RWPE2 (cell line): ENCODE measurements at places on chromosomes 13 and 19.

DNA sequence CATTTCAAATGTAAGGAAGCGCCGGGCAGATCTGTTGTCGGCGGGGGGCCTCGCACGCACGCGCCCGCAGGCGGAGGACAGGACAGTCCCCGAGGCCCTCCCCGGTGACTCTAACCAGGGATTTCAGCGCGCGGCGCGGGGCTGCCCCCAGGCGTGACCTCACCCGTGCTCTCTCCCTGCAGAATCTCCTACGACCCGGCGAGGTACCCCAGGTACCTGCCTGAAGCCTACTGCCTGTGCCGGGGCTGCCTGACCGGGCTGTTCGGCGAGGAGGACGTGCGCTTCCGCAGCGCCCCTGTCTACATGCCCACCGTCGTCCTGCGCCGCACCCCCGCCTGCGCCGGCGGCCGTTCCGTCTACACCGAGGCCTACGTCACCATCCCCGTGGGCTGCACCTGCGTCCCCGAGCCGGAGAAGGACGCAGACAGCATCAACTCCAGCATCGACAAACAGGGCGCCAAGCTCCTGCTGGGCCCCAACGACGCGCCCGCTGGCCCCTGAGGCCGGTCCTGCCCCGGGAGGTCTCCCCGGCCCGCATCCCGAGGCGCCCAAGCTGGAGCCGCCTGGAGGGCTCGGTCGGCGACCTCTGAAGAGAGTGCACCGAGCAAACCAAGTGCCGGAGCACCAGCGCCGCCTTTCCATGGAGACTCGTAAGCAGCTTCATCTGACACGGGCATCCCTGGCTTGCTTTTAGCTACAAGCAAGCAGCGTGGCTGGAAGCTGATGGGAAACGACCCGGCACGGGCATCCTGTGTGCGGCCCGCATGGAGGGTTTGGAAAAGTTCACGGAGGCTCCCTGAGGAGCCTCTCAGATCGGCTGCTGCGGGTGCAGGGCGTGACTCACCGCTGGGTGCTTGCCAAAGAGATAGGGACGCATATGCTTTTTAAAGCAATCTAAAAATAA, 18.2 kb downstream of the IL17D start:
- no peak for DNase-seq

GRCh38 chr13:76009267-76009890, 373.2 kb downstream of the LMO7 start:
- no peak for DNase-seq

DNA sequence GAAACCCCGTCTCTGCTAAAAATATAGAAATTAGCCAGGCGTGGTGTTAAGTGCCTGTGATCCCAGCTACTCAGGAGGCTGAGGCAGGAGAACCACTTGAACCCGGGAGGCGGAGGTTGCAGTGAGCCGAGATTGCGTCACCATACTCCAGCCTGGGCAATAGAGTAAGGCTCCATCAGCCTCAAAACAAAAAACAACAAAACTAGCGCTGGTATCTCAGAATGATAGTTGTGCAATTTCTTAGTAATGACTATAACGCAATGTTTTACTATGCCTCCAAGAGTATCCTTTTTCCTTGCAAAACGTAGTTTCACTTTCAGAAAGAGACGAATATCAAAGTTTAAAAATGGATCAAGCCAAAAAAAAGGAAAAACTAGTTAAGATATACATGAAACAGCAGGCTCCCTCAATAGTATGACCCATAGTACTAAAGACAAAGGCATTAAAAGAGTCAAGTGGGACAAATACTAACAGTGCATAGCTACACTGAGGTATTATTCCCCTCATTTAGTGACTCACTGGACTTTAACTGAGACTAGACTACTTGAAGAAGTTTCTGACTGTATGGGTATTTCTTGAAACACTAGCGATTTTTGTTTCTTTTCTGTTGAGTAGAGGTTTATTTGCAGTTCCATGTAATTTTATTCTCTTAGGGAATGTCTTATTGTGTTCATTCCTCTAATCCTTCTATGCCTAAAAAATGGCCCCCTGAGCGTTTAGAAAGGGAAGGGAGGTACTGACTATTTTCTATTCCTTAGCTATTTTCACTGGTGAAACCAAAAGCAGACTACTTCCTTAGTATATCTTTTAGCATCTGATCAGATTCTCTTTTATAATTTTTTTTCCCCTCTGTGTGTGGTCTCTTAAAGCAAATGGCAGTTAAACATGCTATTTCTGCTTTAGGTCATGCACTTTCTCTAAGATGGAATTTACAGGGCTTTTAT, 10.4 kb upstream of the ITM2B start:
- no peak for DNase-seq

DNA sequence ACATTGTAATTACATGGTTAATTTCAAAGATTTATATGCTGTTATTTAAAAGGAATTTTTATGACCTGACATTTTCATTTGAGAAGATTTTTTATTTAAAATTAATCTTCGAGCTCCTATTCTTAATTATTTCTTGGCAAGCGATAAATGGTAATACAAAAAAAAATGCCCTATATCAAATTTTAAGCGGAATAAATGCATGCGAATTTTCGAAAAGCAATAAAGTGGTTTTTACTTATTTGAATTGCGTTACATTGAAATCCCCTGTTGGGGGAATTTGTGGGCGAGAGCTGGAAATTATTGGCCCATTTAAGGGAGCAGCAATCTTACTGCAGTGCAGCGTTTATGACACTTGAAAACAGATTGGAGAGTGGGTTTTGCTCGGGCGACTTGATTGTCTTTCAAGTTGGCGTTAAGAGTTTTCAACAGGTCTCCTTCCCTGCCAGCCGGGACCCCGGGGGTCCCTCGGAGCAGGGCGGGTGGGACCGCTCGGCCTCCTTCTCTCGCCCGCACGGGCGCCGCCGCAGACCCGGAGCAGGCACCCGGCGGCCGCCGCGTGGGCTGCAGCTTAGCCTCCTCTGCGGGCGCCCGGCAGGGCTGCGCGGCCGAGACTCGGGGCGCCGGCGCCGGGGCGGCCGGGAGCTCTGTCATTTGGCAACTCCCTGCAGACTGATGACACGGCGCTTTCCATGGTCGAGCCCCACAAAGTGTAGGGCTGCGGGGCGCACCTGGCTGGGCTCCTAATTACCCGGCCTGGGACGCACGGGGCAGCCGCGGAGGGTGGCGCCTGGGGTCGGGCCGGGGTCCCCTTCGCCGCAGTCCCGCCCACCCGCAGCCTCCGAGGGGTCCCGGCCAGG, 255.1 kb upstream of the SOX21 start:
- no peak for DNase-seq
